ENCODE measurements at places on chromosomes 5 and 9.

DNA sequence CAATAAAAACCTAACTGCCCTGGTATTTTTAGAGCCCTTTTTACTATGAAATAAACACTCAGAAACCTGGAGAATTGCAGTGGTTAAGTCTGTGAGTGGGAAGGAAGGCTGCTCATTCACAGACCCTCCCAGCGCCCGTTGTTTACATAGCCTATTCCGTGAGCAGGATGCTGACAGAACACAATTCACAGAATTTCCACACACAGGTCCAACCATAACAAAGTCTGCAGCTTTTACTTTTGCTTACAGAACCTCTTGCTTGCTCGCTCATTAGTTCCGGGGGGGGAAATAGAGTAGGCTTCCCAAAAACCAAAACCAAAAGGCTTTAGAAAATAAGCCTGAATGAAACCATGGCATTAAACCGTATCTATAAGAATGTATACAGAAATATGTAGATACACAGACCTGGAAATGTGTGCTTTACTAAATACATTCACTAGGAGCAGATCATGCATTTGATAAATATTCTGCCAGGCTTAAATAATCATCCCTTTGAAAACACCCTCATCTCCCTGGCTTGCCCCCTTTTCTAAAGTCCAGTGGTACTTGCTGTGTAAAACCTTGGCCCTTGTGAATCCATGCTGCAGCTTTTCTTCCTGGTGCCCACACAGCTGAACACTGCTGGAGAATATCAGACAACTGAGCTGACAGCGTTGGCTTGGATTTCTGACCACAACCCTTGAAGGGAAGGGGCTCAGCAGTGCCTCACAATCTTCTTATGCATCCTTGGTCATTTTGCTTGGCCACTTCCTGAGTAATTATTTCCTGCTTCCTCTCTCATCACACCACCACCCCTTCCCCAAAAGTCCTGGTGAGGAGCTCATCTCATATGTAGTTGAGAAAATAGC is 128.0 kb downstream of the FANCC start:
- no peak for DNase-seq

DNA sequence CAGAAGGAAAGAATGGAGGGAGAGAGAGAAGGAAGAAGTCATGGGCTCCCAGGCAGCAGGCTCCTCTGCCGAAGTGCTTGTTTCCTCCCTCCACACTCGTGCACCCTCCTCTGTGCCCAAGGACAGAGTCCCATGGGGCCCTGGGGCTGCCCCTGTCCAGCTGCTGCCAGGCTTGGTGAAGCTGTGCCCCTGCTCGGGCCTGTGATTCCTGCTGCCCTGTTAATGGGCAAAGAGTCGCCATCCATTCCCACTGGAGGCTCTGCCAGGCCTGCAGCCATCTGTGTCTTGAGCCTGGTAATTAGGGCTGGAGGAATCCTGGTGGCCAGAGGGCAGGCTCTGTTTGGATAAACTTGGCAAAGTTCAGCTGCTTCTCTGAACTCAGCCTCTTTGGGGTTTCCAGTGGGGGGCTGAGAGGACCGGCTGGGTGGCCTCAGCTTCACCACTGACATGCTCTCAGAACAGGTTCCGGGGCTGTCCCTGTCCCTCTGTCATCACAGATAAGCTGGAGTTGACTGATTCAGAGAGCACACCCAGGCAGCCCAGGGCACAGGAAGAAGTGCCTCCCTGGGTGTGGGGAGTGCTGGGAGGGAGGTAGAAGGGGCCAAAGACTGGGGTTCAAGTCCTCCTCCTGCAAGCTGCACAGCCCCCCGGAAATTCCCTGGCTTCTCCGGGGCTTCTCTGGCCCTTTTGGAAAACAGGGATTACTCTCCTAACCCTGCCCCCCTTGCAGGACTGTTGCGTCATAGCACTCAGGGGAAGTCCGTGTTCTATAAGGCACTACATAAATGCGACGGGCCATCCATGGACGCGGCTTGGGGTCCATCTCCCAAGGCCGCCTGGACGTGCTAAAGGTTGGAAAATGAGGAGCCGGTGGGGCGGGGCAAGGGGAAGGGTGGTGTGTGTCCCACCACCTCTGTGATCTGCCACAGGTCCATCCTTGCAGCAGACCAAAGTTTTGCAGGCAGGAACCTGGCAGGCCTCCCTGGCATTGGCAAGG is 154.8 kb downstream of the PAX5 start:
- DNase-seq = no peak

DNA sequence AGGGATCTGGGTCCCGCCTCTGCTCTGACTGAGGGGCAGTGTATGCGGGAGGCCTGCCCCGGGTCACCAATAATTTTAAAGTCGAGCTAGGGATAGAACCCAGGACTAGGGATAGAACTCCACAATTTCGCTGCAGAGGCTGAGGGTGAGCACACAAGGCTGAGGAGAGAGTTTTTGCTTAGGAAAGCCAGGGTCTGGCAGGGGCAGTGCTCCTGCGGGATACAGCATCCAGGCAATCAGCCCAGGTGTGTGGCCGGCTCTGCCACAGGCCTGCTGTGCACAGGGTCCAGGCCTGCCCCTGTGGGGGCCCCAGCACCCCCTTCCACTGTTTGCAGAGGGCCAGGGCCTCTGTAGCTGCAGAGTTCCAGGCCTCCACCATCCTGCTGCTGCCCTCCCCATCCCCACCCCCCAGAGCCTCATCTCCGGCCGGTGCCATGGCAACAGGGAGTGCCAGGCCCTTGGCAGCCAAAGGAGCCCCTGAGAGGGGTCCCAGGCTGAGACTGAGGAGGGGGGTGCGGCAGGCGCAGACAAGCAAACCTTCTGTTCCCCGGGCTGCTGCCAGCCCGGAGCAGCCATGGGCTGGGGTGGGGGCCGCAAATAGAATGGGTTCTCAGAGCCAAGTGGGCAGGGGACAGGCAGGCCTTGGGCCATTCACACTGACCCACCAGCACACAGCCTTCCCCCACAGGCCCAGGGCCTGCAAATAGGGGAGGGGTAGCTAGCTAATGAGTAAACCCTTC is 8.6 kb downstream of the PDGFRB start:
- DNase-seq = no peak

GRCh38 chr9:136051453-136051836 is 43.6 kb downstream of the NACC2 start:
- no peak for DNase-seq

DNA sequence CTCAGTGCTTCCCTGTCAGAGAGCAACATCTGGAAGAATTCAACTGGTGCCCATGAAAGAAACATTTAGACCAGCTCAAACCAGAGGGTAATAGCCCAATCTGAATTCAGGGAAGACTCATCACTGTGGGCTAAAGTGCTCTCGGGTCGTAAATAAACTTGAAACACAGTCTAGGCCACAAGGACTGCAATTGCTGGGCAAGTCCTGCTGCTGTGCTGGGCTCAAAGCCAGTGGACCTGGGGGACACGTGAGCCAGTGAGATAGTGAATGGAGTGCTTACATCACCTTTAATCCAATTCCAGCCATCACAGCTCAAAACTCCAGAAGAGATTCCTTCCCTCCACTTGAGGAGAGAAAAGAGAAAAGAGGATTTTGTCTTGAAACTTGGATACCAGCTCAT is 78.1 kb upstream of the DAP start:
- DNase-seq = no peak

DNA sequence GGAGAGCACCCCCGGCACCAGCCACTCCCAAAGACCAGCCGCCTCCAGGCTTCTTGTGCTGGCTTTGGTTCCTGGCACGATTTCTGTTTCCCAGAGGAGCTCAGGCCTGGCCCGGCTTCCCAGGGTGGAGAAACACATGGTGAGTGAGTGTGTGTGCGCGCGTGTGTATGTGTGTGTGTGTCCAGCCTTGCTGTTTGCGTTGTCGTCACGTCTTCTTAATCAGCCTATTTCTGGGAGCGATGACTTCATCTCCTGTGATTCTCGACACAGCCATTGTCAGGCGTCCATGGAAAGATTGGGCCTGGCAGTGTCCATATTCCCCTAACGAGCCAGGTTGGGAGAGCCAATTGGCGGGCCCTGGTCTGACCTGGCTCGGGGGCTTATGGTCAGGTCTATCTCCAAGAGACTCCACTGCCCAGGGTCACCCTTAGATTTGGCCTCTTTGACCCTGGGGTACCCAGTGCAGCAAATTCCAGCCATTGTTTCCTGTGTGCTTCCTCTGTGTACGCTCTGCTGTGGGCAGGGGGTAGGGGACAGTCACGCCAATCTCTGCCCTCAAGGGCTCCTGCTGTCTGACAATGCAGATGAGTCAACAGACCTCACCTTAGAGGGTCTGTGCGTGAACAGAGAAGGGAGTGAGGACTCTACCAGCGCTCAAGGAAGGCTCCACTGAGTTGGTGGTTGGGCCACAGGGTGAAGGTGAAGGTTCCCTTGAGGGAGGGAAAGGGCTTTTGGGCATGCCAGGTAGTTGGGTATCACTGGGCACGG is 73.8 kb downstream of the DAB2IP start:
- no peak for DNase-seq

DNA sequence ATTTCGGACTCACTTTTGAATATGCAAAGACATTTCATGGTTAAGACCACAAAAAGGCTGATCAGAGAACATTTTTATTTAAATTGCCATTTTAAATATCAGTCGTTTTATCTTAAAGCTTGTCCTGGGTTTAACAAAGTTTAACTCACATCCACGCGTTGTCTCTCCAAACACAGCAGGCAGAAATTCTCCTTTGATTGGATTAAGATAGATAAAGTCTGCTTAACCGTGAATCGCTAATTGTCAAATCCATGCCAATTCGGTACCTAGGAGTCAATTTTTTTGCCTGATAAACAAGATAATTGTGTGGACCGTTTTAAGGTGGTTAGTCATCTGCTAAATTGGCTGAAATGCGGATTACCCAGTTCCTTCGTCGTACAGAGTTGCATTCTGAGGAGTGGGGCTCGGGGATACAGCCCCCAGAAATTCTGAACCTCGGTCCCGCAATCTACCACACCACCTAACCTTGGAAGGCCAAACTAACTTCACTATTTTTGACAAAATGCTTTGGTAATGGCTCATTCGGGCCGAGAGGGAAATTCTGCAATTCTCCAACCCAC is 665 bp upstream of the BTF3 start:
- no peak for DNase-seq

GRCh38 chr5:150400316-150401075 is 12.2 kb downstream of the CD74 start:
- DNase-seq = no peak

GRCh38 chr5:138655530-138656190 is 80.5 kb upstream of the HSPA9 start:
- no peak for DNase-seq

GRCh38 chr5:146340260-146341081 is 1.8 kb downstream of the POU4F3 start:
- DNase-seq = no peak

DNA sequence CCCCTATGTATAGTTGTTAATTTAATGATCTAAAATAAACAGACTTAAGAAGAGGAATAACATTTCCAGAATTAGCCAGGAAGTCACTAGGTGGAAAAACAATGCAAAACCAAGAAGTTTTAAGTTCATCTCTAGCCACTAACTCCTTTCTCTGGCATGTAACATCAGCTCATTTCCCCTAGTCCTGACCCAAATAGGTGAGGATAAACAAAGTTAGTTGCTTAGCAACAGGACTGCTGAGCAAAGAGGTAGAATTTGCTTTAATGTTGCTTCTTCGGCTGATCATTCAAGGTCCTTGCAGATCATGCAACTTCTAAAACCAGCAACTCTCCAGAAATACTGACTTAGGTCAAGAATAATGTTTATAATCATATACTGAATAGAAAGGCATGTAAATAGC is 675.8 kb downstream of the CETN3 start:
- no peak for DNase-seq

GRCh38 chr5:158816011-158816696 is 283.6 kb downstream of the EBF1 start:
- DNase-seq = no peak

Measured in KG1 (cell line).